ENCODE measurements at places on chromosomes 12 and 14.

- peak; percentile 39 for DNase-seq
Measured at GRCh38 chr14:106875503-106875902, 1349.1 kb downstream of the TMEM121 start.

GRCh38 chr14:102907303-102907844 lies 15.1 kb upstream of the AMN start:
- no peak for DNase-seq

GRCh38 chr12:79482323-79482722 lies 208.4 kb downstream of the PAWR start:
- DNase-seq = no peak

GRCh38 chr12:1630133-1630826 lies 1.2 kb downstream of the WNT5B start:
- no peak for DNase-seq

GRCh38 chr14:34436960-34437728 lies 24.9 kb downstream of the SPTSSA start:
- DNase-seq = no peak

- DNase-seq = no peak
Measured at GRCh38 chr14:64689289-64689688, 14.9 kb upstream of the PLEKHG3 start.

DNA sequence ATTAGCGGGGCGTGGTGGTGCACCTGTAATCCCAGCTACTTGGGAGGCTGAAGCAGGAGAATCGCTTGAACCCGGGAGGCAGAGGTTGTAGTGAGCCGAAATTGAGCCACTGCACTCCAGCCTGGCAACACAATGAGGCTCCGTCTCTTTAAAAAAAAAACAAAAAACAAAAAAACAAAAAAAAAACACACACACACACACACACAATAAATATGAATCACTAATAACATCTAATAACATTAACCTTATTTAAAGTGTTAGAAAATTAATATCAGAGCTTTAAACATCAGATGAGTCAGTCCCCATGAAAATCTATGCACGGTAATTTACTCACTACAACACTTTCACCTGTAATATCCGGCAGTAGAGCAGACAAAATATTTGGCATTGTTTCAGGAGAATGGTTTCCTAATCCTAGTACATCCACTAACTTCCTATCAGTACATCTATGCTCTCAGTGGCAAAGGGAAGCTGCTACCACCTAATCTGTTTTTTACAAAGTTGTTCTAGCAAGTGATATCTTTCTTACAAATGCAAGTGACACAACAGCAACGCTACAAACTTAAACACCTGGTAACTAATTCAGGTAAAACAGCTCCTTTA lies 36.2 kb downstream of the MED13L start:
- DNase-seq = no peak

GRCh38 chr12:122840580-122841513 lies 5.6 kb downstream of the HIP1R start:
- no peak for DNase-seq

DNA sequence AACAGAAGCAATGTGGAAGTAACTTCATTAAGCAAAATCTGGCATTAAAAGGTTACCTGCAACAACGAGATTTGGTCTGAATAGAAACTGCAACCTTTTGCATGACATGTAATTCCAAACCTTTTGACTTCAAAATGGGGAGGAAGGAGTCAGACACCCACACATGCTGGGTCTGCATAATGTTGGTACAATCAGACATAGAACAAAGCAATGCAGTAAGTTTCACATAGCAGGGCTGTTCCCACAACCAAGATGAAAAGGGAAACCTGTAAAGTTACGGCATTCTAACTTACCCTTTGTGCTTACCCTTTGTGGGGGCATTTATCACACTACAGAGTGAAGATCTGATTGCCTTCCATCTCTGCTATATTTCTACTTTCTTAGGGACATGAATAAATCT lies 10.1 kb upstream of the SLC35F4 start:
- no peak for DNase-seq

- no peak for DNase-seq
Measured at GRCh38 chr12:97476255-97476654, 13.7 kb downstream of the RMST start.

GRCh38 chr12:87140262-87140661 lies 884.1 kb upstream of the MGAT4C start:
- DNase-seq = no peak

- no peak for DNase-seq
Measured at GRCh38 chr12:95545731-95546490, 5.4 kb downstream of the USP44 start.

GRCh38 chr14:69242311-69243224 lies 17.4 kb upstream of the GALNT16 start:
- peak; percentile 51 for DNase-seq

GRCh38 chr12:28506271-28506670 lies 316.0 kb downstream of the CCDC91 start:
- no peak for DNase-seq

- no peak for DNase-seq
Measured at GRCh38 chr14:89207925-89208328, 209.1 kb downstream of the FOXN3 start.

- no peak for DNase-seq
Measured at GRCh38 chr14:75452900-75453816, 25.3 kb downstream of the JDP2 start.

GRCh38 chr12:90128526-90128925 lies 419.9 kb upstream of the ATP2B1 start:
- no peak for DNase-seq

DNA sequence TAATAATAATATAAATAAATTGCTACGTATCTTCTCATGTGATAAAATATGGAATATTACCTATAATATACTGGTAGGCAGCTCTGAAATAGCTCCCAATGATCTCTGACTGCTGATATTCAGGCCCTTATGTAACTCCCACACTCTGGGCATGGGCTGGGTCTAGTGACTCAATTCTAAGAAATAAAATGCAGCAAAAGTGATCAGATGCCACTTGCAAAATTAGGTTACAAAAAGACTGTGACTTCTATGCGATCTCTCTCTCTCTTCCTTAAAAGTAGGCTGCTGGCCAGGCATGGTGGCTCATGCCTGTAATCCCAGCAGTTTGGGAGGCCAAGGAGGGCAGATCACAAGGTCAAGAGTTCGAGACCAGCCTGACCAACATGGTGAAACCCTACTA lies 10.3 kb upstream of the CACNB3 start:
- no peak for DNase-seq

GRCh38 chr12:42945927-42946326 lies 356.4 kb upstream of the PRICKLE1 start:
- no peak for DNase-seq

DNA sequence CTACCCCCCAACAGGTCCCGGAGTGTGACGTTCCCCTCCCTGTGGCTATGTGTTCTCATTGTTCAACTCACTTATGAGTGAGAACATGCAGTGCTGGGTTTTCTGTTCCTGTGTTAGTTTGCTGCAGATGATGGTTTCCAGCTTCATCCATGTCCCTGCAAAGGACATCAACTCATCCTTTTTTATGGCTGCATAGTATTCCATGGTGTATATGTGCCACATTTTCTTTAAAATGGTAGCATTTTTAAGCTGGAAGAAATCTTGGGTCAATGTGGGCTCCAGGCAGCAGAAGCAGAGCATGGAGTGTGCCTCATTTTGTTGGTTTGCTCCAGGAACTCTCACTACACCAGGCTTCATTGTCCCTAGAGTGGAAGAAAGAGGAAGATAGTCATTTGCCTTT lies 47.6 kb upstream of the ITPR2 start:
- DNase-seq = no peak

GRCh38 chr12:57170408-57170807 lies 23.0 kb upstream of the LRP1-AS start:
- no peak for DNase-seq

GRCh38 chr12:131116468-131117117 lies 162.9 kb downstream of the ADGRD1 start:
- DNase-seq = no peak

- peak; percentile 30 for DNase-seq
Measured at GRCh38 chr12:25249931-25250738, 594 bp downstream of the KRAS start.

- DNase-seq = no peak
Measured at GRCh38 chr12:40559865-40560264, 132.4 kb upstream of the CNTN1 start.

DNA sequence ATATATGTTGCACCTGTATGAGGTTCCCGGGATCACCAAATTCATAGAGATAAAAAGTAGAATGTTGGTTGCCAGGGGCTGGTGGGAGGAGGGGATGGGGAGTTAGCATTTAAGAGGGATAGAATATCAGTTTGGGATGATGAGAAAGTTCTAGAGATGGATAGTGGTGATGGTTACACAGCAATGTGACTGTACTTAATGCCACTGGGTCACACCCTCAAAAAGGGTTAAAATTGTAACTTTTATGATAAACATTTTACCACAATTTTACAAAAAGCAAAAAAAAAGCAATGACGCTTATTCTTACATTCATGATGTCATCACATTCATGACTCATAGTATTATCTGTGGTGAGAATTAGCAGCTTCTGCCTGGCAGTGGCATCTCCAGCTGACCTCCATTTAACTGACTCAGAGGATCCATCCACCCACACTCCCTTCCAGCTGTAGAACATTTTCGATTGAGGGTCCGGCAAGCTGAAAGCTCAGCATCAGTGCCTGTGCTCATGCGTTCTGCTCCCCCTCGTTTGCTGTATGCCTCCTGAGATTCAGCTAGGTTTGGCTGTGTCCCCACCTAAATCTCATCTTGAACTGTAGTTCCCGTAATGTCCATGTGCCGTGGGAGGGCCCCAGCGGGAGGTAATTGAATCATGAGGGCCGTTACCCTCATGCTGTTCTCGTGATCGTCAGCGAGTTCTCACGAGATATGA lies 64.8 kb upstream of the TMEM260 start:
- DNase-seq = no peak

DNA sequence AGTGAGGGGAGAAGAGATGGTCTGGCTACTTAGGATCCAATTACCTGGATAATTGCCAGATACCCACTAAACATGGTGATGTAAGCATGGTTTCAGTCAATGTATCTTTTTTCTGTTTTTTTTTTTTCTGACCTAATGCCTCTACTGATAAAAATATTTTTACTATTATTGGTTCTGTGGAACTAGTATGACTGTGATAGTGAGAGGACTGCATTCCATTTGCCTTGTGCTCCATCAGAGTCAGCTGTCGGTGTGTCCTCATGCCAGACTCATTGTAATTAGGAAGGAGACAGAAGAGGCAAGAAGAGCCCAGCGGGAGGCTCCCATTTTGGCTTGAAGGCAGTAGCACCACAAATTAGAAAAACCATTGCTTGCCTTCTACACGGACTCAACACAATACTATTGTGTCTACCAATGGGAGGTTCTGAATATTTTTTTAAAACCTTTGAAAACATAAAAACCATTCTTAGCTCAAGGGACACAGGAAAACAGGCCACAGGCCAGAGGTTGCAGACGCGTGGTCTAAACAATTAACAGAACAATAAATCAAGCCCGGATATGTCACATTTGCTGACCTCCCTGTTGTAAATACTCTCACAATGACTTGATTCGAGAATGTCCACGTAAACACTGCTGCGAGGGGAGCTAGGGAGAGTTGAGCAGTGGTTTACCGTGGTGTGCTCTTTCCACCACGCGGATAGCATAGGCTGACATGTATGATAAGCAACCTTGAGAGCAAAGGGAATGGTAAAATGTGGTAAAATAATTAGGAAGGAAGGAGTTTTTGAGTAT lies 13.5 kb upstream of the DCP1B start:
- no peak for DNase-seq

- no peak for DNase-seq
Measured at GRCh38 chr12:124387528-124387911, 92.6 kb downstream of the RFLNA start.

- peak; percentile 34 for DNase-seq
Measured at GRCh38 chr12:27619308-27619707, 76.9 kb upstream of the REP15 start.

DNA sequence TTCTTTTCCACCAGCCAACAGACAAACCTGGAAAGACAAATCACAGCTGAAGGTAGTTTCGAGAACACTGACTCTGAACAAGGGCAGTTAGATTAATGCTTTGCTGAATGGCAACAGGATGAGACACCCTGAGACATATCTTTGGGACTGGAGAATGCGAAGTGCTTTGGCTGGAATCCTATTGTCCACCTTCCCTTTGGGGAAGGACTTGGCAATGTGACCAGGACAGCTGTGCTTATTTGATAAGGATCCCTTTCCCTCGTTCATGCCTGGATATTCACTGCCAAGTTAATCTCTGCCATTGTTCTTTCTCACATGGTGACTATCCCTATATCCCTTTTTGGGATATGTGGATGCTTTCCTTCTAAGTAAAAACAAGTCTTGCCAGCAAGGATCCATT lies 537.1 kb upstream of the SEL1L start:
- no peak for DNase-seq

DNA sequence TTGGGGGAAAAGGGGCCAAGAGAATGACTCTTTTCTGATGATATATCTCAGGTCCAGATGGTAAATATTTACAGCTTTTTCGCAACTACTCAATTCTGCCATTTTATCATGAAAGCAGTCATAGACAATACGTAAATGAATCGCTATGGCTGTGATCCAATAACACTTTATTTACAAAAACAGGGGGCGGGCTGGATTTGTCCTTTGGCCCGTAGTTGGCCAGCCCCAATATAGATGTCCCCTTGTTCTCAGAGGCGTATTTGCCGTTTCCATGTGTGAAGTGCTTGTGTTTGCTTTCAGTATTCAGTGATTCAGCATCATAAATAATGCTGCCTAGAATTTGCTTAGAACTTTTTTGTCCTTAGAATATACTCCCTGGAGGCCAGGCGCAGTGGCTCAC lies 77.2 kb downstream of the CCDC92 start:
- no peak for DNase-seq

GRCh38 chr12:118302053-118302452 lies 70.7 kb downstream of the TAOK3 start:
- DNase-seq = no peak

GRCh38 chr12:47095446-47096236 lies 15.9 kb upstream of the AMIGO2 start:
- no peak for DNase-seq

DNA sequence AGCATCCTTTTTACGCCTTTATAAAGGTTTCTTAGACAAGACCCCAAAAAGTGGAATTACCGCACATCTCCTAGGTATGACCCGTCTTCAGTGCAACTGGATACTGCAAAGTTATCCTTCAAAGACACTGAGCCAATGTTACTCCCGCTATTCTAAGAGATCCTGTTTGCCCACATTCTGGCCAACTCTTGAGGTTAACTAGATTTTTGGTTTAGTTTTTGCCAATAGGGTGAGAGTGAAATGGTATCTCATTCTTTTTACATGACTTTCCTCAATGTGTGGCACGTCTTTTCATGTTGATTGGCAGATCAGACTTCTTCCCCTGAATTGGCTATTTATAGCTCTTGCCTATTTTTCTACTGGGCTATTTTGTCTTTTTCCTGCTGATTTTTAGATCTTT lies 347.2 kb downstream of the MED13L start:
- no peak for DNase-seq

DNA sequence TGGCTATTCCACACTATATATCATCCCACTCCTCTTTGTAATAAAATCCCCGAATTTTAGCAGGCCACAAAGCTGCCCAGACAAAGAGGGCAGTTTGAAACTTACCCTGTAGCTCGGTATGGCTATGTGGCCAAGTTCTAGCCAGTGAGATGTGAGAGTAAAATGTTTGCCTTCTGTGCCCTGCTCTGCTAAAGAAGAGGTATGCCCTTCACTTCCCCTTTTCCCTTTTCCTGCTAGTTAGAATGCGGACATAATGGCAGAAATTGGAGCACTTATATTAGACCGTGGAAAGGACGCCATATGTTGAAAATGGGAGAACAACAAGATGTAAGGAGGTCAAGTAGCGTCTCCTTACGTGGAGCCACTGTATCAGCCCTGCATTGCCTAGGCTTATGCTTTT lies 11.5 kb upstream of the CCDC91 start:
- DNase-seq = no peak

- DNase-seq = no peak
Measured at GRCh38 chr14:30034152-30034551, 106.5 kb upstream of the PRKD1 start.

GRCh38 chr12:53193040-53193439 lies 12.3 kb upstream of the CSAD start:
- no peak for DNase-seq

Measured in CD14-positive monocyte (primary cell).